ENCODE measurements at places on chromosomes 3 and 15. TPM values are rescaled to one million over a fixed set of nuclear protein-coding genes. Genes with fewer than 3 reads are reported as not detected.

DNA sequence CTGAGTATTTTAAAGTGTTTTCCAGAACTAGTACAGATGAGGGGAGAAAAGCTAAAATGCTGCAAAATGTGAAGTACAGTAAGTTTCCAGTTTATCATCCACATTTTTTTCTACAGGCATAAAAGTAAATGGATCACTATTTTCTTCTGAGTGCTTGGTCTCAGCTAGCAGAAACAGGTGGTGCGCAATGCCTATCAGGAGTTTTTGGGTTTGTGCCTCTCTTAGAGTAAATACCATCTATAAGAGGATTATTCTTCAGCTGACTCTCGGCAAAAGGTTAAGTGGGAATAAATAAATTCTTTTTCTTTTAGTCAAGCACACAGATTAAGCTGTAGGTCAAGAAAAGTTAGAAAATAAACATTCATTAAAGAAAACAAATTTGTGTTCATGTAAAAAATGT lies 1027.7 kb downstream of the PLOD2 start:
- no peaks in the 10 kb centered on the region for H3K27me3 ChIP-seq
- no peak overlapping the region for H3K4me3 ChIP-seq
- no peak overlapping the region for H3K27ac ChIP-seq
- H3K36me3 ChIP-seq, result no peaks in the 10 kb centered on the region

DNA sequence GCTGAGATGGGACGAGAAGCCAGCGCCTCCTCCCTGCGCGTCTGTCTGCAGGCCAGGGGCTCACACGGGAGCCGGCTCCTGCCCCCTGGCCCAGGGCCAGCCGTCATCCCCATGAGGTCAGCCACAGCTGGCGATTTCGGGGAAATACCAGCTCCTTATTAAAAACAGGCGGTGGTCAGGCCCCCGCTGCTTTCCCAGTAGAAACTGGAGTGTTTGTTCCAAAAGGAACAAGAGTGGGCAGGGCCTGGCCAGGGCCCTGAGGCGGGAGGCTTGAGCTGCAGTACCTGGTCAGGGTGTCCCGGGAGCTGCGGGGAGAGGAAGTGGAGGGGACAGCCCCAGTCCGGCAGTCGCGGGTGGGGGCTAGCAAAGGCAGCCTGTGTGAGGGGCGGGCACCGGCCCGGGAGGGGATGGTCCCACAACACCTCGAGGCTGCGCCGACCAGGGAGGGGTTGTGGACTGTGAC lies 17.8 kb downstream of the MYL3 start:
- H3K36me3 ChIP-seq, result no peaks in the 10 kb centered on the region
- H3K27me3 ChIP-seq, result no peaks in the 10 kb centered on the region
- H3K27ac ChIP-seq, result peak overlapping the region; percentile 98
- no peaks in the 10 kb centered on the region for H3K4me1 ChIP-seq
- DNase-seq, result peak; percentile 90

- DNase-seq, result peak; percentile 90
- peak within 1 kb of the TSS; percentile 86 for H3K4me3 ChIP-seq
- H3K27ac ChIP-seq, result peak within 1 kb of the TSS; percentile 78
Observed at GRCh38 chr3:63863150-63864007, at the start of the genes ATXN7 and THOC7. Gene ATXN7 (plus strand): TSS chr3:63863867. CDS start chr3:63912599, 48,732 bp downstream. Gene THOC7 (minus strand): TSS chr3:63863805. CDS start chr3:63863790, 15 bp downstream.

DNA sequence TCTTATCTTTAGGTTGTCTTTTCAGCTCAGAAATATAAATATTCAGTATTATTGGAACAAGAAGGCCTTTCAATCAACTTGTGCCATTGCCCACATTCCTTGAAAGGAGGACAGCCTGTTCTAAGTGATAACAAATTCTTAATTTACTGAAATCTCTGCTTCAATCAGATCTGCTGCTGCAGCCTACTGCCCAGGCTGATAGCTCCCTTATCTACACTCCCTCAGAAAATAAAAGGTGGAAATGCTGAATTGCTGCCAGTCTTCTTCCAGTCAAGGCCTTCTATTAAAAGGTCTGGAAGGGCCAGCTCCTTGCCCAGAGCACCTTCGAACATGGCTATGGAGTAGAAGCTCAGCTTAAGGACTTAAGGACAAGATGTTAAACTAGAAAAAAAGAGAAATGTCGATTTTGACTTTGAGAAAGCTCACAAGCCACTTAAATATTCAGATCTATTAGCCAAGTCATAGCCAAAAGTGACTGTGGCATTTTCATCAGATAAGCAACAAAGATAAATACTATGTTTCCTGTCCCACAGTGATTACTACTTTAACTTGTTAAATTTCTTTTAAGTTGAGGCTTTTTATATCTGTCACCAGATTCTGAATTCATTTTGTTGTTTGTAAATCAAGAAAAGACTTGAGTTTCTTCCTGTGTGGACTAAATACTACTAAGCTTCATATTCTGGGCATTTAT lies 480.5 kb upstream of the CBLB start:
- H3K36me3 ChIP-seq, result no peaks in the 10 kb centered on the region
- no peak for DNase-seq
- H3K27me3 ChIP-seq, result no peaks in the 10 kb centered on the region
- no peak overlapping the region for H3K27ac ChIP-seq

Gene RASA2
- 3.1 TPM for polyA plus RNA-seq

GRCh38 chr3:186895406-186895805 lies 34.9 kb upstream of the ST6GAL1 start:
- no peaks in the 10 kb centered on the region for H3K36me3 ChIP-seq
- no peaks in the 10 kb centered on the region for H3K27me3 ChIP-seq
- H3K27ac ChIP-seq, result no peak overlapping the region

GRCh38 chr15:59353994-59354416 lies 18.7 kb downstream of the MYO1E start:
- H3K36me3 ChIP-seq, result no peaks in the 10 kb centered on the region
- H3K4me1 ChIP-seq, result peaks cover 8% of the 10 kb centered on the region
- no peak for DNase-seq
- no peak overlapping the region for H3K27ac ChIP-seq
- no peak overlapping the region for H3K4me3 ChIP-seq

Gene CFAP100
- polyA plus RNA-seq, result not detected

Gene CDAN1
- polyA plus RNA-seq, result 6.2 TPM

Gene FAM107A
- polyA plus RNA-seq, result 0.02 TPM

Gene TMCO5A
- polyA plus RNA-seq, result not detected

- no peak for DNase-seq
- H3K4me1 ChIP-seq, result no peaks in the 10 kb centered on the region
- H3K27ac ChIP-seq, result no peak overlapping the region
- no peaks in the 10 kb centered on the region for H3K36me3 ChIP-seq
Observed at GRCh38 chr15:71547011-71547410, 263.3 kb upstream of the NR2E3 start.

- H3K4me1 ChIP-seq, result no peaks in the 10 kb centered on the region
- DNase-seq, result no peak
- no peaks in the 10 kb centered on the region for H3K27me3 ChIP-seq
- no peaks in the 10 kb centered on the region for H3K36me3 ChIP-seq
- H3K4me3 ChIP-seq, result no peak overlapping the region
Observed at GRCh38 chr15:74608786-74609185, 6.8 kb upstream of the CLK3 start.

DNA sequence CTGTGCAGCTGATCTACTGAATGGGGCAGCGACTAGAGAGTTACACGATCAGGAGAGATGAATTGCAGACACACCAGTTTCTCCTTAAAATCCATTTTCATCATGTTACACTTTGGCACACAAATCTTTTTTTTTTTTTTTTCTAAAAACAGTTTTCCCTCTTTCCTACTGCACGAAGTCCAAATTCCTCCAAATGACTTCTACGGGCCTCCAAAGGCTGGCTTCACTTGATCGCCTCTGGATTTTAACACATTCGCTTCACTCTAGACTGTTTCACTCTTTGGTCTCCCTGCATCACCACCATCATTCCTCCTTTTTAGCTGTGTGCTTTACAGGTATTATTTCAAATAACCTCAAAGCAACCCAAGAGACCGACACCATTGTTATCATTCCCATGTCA lies 268.6 kb downstream of the RORA start:
- H3K4me3 ChIP-seq, result no peak overlapping the region
- no peak for DNase-seq
- H3K27me3 ChIP-seq, result no peaks in the 10 kb centered on the region
- H3K4me1 ChIP-seq, result 0 out of 2 replicates have a peak, but pooled peaks cover 5% of the 10 kb centered on the region
- H3K36me3 ChIP-seq, result no peaks in the 10 kb centered on the region
- no peak overlapping the region for H3K27ac ChIP-seq

DNA sequence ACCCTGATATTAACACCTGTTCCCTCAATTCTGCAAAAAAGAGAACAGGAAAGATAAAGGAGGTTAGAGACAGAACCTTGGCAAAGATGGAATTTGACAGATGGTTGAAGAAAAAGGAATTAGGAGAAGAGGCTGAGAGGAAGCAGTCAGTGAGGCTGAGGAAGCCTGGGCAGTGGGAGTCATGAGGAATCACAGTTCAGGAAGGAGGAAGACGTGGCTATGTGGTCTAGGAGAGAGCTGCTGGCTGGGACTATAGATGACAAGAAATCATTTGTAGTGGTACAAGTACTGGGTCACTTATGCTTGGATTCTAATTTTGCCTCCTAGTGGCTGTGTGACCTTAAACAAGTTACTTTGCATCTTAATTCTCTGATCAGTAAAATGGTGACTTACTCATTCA lies 49.0 kb downstream of the LARS2 start:
- no peak for DNase-seq
- H3K27ac ChIP-seq, result no peak overlapping the region
- H3K27me3 ChIP-seq, result no peaks in the 10 kb centered on the region
- H3K36me3 ChIP-seq, result peaks cover 7% of the 10 kb centered on the region

Gene DOCK3
- polyA plus RNA-seq, result 0.05 TPM

- DNase-seq, result no peak
- no peaks in the 10 kb centered on the region for H3K36me3 ChIP-seq
- no peaks in the 10 kb centered on the region for H3K27me3 ChIP-seq
- H3K27ac ChIP-seq, result no peak overlapping the region
- H3K4me3 ChIP-seq, result no peak overlapping the region
- no peaks in the 10 kb centered on the region for H3K4me1 ChIP-seq
Observed at GRCh38 chr3:168952551-168952950, 711.0 kb downstream of the MECOM start.

Gene MYO5C
- polyA plus RNA-seq, result 1.1 TPM

GRCh38 chr3:127525373-127525772 lies 65.2 kb downstream of the TPRA1 start:
- H3K27me3 ChIP-seq, result no peaks in the 10 kb centered on the region
- no peak overlapping the region for H3K4me3 ChIP-seq
- no peak for DNase-seq
- no peak overlapping the region for H3K27ac ChIP-seq
- peaks cover 5% of the 10 kb centered on the region for H3K4me1 ChIP-seq
- H3K36me3 ChIP-seq, result no peaks in the 10 kb centered on the region

GRCh38 chr15:57785959-57786358 lies 79.4 kb downstream of the POLR2M start:
- DNase-seq, result no peak
- no peak overlapping the region for H3K4me3 ChIP-seq
- peaks cover 3% of the 10 kb centered on the region for H3K4me1 ChIP-seq

Gene P2RY1
- polyA plus RNA-seq, result not detected

- no peak overlapping the region for H3K4me3 ChIP-seq
- DNase-seq, result no peak
- no peaks in the 10 kb centered on the region for H3K4me1 ChIP-seq
- no peak overlapping the region for H3K27ac ChIP-seq
- H3K36me3 ChIP-seq, result no peaks in the 10 kb centered on the region
- no peaks in the 10 kb centered on the region for H3K27me3 ChIP-seq
Observed at GRCh38 chr3:31776016-31776415, 205.0 kb downstream of the OSBPL10 start.

DNA sequence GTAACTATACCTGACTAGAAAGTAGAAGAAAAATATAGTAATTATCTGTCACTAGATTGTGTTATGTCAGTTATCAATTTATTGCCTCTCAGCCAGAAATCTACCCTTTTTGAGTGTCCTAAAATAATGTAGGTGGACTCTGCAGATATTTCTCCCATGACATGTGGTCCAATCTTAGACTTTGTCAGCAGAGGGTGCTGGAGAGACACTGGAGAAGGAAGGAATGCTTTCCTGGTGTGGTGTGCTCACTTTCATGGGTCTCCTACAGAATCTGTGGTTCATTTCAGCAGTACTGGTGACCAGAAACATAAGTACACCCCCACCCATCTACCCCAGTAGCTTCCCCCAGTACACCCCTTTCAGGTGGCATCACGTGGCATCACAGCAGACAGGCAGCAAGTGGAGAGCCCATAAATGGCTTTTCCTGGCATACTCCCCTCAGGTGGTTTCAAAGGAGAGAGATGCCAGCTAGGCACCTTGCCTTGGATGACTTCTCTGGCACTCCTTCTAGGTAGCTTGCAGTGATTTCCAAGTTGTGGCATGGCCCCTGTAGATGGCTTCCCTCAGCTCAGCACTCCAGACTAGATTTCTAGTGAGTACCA lies 114.7 kb downstream of the GADL1 start:
- H3K27ac ChIP-seq, result no peak overlapping the region
- peaks cover 2% of the 10 kb centered on the region for H3K27me3 ChIP-seq
- peak; percentile 9 for DNase-seq
- H3K4me3 ChIP-seq, result no peak overlapping the region
- no peaks in the 10 kb centered on the region for H3K36me3 ChIP-seq

- no peaks in the 10 kb centered on the region for H3K36me3 ChIP-seq
- peaks cover 2% of the 10 kb centered on the region for H3K4me1 ChIP-seq
- DNase-seq, result no peak
- H3K4me3 ChIP-seq, result no peak overlapping the region
Observed at GRCh38 chr3:127762787-127763105, 59.6 kb downstream of the MGLL start.

DNA sequence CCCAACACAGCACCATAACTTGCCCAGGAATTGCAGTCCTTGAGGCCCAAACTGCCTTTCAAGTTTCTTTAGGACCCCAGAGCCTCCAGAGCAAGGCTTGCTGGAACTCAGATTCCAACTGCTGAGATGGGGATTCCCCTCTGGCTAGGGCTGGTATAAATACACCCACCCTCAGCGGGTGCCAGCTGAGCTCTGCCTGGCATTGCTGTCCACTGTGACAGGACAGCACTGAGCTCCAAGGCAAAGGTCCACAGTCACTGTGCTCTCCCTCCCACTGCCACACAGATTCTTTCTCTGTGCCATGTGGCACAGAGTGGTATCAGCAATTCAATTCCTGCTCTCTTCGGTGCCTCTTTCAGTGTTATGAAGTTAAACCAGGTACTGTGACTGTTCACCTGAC lies 304.2 kb upstream of the LMCD1 start:
- no peaks in the 10 kb centered on the region for H3K4me1 ChIP-seq
- DNase-seq, result no peak
- no peak overlapping the region for H3K4me3 ChIP-seq
- H3K27me3 ChIP-seq, result no peaks in the 10 kb centered on the region
- H3K27ac ChIP-seq, result no peak overlapping the region

- H3K36me3 ChIP-seq, result no peaks in the 10 kb centered on the region
- H3K27ac ChIP-seq, result no peak overlapping the region
- peaks cover 18% of the 10 kb centered on the region for H3K4me1 ChIP-seq
- DNase-seq, result peak; percentile 32
- no peaks in the 10 kb centered on the region for H3K27me3 ChIP-seq
Observed at GRCh38 chr3:187066228-187066995, 72.9 kb downstream of the RPL39L start.

Gene MYO1E
- polyA plus RNA-seq, result 16.4 TPM
